ENCODE measurements at places on chromosomes 6 and 20. TPM values are rescaled to one million over a fixed set of nuclear protein-coding genes. Genes with fewer than 3 reads are reported as not detected.

The FAM83D gene
- 0.12 TPM for polyA plus RNA-seq

DNA sequence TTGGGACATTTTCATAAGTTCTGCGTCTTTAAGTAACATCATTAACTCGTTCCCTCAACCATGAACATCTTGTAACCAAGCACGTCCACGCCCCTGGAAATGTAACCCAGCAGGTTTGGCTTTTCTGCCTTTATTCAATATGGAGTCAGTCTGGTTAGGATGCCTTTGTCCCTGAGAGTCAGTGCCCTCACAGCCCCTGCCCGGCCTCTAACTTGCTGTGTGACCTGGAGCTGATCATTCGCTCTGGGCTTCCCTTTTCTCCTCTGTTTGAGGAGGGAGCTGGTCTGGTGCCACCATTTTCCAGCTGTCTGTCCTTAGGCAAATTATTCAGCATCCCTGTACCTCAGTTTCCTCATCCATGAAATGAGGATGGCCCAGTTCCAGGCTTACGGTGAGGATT, 26.5 kb upstream of the ANGPT4 start:
- no peaks in the 10 kb centered on the region for H3K36me3 ChIP-seq
- no peak overlapping the region for H3K4me3 ChIP-seq
- no peaks in the 10 kb centered on the region for H3K27me3 ChIP-seq
- no peaks in the 10 kb centered on the region for H3K4me1 ChIP-seq

The SIRPD gene
- polyA plus RNA-seq, result not detected

The SLC22A1 gene
- polyA plus RNA-seq, result 0.45 TPM

The FOXQ1 gene
- 0.01 TPM for polyA plus RNA-seq

DNA sequence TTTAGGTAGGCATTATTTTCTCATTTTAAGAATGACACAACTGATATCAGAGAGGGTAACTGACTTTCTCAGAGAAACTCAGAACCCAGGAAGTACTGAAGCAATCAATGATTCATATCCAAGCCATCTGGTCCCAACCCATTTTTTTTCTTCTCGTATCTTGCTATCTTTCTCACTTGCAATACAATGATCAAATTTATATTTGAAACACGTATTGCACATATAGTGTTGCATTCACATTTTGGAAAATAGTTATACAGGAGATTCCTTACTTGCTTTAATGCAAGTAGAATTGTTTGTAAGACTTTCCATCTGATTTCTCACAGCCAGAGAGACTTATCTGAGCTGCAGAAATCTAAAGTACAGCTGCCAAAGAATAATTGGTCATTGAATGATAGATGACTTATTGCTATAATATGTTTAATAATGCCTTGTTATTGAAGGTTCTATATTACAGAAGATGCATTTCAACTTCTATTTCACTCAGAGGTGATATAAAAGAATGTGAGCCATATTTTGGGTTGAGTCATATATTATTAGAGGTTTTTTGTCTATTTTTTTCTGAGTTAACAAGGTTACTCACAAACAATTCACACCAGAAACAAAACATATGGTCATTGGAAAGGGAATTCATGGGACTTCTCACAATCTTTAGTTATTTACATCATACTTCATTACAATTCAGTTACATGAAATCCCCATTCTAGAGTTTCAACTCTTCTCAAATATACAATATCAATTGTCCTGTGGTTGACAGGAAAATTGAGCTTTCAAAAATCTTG, 337.5 kb upstream of the CITED2 start:
- no peaks in the 10 kb centered on the region for H3K4me1 ChIP-seq
- H3K4me3 ChIP-seq, result no peak overlapping the region
- DNase-seq, result no peak

DNA sequence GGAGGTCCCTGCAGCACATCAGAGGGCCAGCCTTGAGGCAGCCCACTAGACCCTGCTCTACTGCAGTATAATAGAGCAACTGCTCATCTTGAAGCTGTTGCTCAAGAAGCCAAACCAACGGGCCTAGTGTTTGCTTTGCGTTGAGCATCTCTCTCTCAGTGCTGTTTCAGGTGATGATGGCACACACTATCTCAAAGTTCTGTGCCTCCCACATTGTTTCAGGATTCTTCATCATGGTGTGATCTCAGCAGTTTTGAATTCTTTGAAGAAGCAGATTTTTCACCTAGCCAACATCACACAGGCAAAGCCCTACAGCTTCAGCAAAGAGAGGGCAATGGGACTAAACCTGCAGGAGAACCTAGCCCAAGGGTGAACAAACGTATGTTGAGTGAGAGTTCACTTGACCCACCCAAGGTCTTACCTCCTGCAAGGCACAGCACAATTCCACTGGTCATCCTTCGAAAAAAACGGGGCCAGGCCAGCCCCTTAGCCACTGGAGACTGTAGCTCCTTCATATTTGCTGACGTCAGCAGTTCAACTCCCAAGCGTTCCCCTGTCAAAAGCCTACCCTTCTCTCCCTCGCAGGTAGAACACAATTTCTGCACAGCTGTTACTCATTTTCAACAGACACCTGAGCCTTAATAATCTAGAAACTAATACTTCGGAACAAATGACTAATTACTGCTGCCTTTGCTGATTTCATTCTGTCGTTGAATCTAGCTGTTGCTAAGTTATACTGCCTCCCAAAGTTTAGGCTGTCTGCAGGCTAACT, 15.8 kb downstream of the MYB start:
- no peaks in the 10 kb centered on the region for H3K27me3 ChIP-seq
- no peak for DNase-seq
- H3K4me3 ChIP-seq, result no peak overlapping the region
- H3K4me1 ChIP-seq, result no peaks in the 10 kb centered on the region
- no peaks in the 10 kb centered on the region for H3K36me3 ChIP-seq

GRCh38 chr6:32196682-32197616, 4.5 kb upstream of the GPSM3 start:
- peaks cover 18% of the 10 kb centered on the region for H3K4me1 ChIP-seq
- peak overlapping the region; percentile 88 for H3K4me3 ChIP-seq
- DNase-seq, result peak; percentile 75
- no peaks in the 10 kb centered on the region for H3K36me3 ChIP-seq
- H3K27me3 ChIP-seq, result no peaks in the 10 kb centered on the region

DNA sequence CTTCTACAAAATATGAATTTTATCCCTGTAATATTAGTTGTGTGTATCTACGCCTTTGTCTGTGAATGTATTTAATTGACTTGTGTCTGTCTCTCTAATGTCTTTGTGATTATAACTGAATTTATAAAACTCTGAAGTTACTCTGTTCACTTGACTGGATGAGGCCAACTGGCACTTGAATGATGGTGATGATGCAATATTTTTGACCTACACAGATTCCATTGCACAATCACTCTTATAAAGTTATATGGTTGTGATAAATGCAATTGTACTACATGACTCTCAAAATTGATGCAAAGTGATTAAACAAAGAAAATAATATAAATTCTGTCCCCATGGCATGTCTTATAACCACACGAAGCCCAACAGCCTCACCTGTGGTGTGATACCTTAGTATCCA, 287.3 kb upstream of the PLN start:
- H3K4me3 ChIP-seq, result no peak overlapping the region
- DNase-seq, result no peak
- no peak overlapping the region for H3K27ac ChIP-seq
- no peaks in the 10 kb centered on the region for H3K27me3 ChIP-seq

The KCNK15 gene
- 0.08 TPM for polyA plus RNA-seq

The SLA2 gene
- polyA plus RNA-seq, result 0.07 TPM

GRCh38 chr20:51284871-51285270, 257.6 kb downstream of the NFATC2 start:
- no peaks in the 10 kb centered on the region for H3K4me1 ChIP-seq
- DNase-seq, result no peak
- H3K36me3 ChIP-seq, result no peaks in the 10 kb centered on the region
- H3K27ac ChIP-seq, result no peak overlapping the region
- peaks cover 2% of the 10 kb centered on the region for H3K27me3 ChIP-seq

DNA sequence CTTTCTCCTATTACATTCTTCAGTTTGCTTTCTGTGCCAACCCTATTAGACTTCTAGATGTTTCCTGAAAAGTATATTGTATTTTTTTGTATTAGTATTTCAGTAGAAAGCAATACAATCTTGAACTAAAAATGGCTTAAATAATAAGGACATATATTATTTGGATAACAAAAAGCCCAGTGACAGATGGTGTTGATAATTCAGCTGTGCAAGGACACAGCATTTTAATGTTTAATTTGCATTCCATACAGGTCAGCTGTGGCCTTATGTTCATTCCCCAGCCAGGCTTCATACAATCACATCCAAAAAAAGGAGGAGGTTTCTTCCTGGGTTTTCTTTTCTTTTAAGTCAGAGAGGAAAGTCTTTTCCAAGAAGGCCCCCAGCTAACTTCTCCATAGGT, 236.9 kb downstream of the CD109 start:
- no peaks in the 10 kb centered on the region for H3K27me3 ChIP-seq
- no peak overlapping the region for H3K4me3 ChIP-seq
- DNase-seq, result no peak
- H3K27ac ChIP-seq, result no peak overlapping the region

DNA sequence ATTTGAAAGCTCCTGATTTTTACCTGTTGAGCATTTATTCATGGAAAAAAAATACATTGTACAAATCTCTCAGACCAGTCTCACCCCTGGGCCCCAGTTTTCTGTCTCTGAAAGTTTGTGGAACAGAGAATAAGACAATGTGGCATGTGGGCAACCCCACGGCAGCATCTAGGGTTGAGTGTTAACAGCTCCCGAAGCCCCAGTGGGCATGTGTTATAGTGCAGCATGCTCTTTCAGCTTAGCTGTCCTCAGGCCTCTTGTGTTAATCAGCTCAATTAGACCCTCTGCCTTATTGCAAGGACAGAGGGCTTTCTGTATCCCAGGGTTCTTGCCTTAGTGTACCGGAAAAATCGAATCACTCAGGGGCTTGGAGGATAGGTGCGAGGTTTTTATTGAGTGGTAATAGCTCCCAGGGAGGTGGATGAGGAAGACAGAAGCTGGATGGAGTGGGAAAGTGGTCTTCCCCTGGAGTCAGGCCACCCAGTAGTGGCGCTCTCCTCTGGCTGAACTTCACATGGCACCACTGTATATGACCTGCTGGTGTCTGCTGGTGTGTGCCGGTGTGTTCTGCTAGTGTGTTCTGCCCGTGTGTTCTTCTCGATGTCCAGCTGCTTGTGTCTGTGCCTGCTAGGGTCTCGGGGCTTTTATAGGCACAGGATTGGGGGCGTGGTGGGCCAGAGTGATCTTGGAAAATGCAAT, 382.8 kb downstream of the EPM2A start:
- H3K4me1 ChIP-seq, result no peaks in the 10 kb centered on the region
- no peak overlapping the region for H3K27ac ChIP-seq
- no peak for DNase-seq
- H3K27me3 ChIP-seq, result no peaks in the 10 kb centered on the region

The FAM83C gene
- polyA plus RNA-seq, result 0.04 TPM

GRCh38 chr6:5679691-5680090, 327.0 kb downstream of the NRN1 start:
- no peak overlapping the region for H3K4me3 ChIP-seq
- H3K27ac ChIP-seq, result no peak overlapping the region
- no peaks in the 10 kb centered on the region for H3K36me3 ChIP-seq

- H3K4me1 ChIP-seq, result no peaks in the 10 kb centered on the region
- H3K36me3 ChIP-seq, result no peaks in the 10 kb centered on the region
- DNase-seq, result no peak
- no peak overlapping the region for H3K4me3 ChIP-seq
- no peak overlapping the region for H3K27ac ChIP-seq
These were observed 37.1 kb downstream of the SUN5 start for GRCh38 chr20:32966881-32967781.

The CCDC170 gene
- polyA plus RNA-seq, result 0.05 TPM

- H3K27ac ChIP-seq, result peak overlapping the region; percentile 73
- no peak for DNase-seq
- no peaks in the 10 kb centered on the region for H3K27me3 ChIP-seq
- H3K36me3 ChIP-seq, result no peaks in the 10 kb centered on the region
- peaks cover 24% of the 10 kb centered on the region for H3K4me1 ChIP-seq
These were observed 40.8 kb upstream of the ATXN1 start for GRCh38 chr6:16802071-16802470.
